Cortex of kidney (tissue), 1 donor: ENCODE measurements at places on chromosomes 13 and 19.

GRCh38 chr19:2717638-2718541 lies 3.3 kb downstream of the DIRAS1 start:
- no peak for DNase-seq

- no peak for DNase-seq
Measured at GRCh38 chr19:1707240-1707639, 46.1 kb upstream of the ONECUT3 start.

DNA sequence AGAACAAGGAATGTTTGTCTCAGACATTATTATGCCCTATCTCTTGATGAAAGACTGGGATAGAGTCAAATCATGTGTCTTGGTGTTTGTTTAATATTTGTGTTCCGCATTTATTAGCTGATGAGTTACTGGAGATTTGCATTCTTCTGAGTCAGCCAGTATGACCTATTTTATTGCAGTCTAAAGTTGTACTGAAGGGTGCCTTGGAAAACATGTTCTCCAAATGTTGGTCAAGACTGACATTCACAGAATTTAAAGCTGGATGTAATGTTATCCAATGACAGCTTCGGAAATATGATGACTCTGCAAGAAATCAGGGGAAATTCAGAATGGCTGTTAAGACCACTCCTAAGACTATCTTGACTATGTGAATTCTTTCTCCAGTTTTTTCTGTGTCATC lies 134.0 kb downstream of the KCNRG start:
- DNase-seq: no peak

DNA sequence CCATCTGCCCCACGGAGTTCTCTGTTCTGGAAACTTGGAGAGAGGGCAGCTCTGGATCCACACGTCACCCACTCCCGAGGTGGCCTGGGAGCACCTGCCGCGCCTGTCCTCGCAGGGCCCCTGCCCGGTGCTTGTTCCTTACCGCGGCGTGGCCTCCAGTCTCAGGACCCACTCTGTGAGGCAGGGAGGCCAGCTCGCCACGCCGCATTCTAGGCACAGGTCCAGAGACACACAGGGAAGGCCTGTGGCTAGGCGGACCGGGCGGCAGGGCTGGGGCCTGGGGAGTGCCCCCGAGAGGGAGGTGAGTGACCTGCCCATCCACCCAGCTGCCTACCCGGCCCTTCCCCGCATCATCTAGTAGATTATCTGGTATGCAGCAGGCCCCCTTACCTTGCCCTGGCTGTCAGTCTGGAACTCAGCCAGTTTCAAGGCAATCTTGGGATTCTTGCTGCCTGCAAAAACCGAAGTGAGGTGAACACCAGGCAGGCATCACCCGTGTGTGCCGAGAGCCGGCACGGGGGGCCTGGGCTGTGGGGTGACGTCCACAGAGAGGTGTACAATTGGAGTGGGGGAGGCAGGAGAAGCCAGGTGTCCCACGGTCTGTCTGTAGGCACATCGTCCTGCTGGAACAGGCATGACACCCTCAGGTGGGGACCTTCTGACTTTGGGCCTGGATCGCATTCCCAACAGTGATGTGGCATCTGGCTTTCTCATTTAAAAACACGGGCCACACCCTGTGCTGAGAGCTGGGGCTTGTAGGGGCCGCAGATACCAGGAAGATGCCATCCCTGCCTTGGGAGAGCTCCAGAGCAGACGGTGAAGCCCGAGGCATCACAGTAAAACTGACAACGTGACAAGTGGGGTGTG lies 23.6 kb downstream of the DPP9 start:
- no peak for DNase-seq

GRCh38 chr13:99959540-99960230 lies 11.9 kb downstream of the ZIC5 start:
- DNase-seq: no peak

- DNase-seq: no peak
Measured at GRCh38 chr13:73307481-73307880, 248.7 kb downstream of the KLF5 start.

GRCh38 chr13:44541601-44542000 lies 34.5 kb downstream of the TSC22D1 start:
- no peak for DNase-seq

GRCh38 chr19:3375221-3376090 lies 9.1 kb downstream of the NFIC start:
- DNase-seq: no peak

DNA sequence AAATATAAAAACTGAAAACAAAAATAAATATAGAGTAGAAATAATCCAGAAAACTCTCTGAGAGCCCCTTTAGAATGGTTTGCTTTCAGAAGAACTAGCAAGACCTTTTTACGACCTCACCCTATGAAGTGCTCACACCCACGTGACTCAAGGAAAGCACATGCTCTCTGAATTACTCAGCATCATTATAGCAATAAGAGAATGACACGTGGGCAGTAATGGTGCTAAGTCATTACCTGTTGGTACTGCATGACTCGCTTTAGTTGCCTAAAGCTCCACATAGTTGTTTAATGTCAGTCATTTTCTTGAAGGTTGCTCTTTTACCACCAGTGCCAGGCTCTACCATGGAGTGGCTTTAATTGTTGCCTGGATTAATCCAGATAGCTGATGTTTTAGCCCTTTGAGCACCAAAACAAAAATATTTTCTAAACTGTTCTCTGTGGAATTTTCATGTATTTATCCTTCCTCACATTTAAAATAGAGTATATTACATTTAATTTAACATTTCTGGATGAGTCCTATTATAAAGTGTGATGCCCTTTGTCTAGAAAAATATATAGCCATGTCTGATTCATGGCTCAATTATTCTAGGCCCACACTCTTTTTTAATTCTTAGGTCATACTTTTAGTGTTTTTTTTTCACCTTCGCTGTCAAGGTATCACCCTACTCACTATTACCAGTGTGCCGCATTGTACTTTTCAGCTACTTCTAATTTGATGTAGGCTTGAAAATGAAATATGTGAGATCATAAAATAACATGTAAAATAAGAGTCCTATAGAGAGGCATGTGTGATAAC lies 56.8 kb downstream of the THSD1 start:
- no peak for DNase-seq

- DNase-seq: no peak
Measured at GRCh38 chr13:94056362-94056990, 423.0 kb downstream of the DCT start.

- no peak for DNase-seq
Measured at GRCh38 chr13:39567569-39567968, 35.4 kb downstream of the LHFPL6 start.

GRCh38 chr19:34818270-34818669 lies 45.3 kb upstream of the ZNF599 start:
- no peak for DNase-seq

GRCh38 chr13:56134524-56134923 lies 1006.2 kb upstream of the PRR20A start:
- DNase-seq: no peak

DNA sequence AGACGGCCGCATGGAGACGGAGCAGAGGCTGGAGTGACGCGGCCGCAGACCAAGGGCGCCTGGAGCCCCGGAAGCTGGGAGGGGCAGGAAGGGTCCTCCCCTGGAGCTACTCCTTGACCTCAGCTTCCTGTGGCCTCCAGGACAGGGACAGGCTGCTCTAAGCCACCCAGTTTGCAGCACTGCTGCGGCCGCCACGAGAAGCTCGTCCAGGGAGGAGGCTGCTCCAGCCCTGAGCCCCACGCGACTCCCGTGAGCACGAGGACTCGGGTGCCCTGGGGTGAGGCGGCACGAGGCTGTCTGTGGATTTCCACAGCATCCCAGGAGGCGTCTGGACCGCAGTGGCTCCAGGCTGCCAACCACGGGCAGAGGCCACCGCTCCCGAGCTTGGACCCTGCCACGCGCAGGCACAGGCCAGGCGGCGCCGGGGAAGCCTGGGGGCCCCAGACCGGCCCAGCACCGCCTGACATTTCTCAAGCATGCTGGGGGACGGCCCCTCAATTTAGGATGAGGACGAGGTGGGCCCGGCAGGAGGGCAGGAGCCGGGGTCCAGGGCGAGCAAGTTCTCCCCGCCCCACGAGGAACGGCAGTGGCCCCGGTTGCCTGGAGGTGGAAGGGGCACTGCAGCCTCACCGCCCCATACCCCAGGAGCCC lies 10.7 kb downstream of the SBNO2 start:
- DNase-seq: no peak

DNA sequence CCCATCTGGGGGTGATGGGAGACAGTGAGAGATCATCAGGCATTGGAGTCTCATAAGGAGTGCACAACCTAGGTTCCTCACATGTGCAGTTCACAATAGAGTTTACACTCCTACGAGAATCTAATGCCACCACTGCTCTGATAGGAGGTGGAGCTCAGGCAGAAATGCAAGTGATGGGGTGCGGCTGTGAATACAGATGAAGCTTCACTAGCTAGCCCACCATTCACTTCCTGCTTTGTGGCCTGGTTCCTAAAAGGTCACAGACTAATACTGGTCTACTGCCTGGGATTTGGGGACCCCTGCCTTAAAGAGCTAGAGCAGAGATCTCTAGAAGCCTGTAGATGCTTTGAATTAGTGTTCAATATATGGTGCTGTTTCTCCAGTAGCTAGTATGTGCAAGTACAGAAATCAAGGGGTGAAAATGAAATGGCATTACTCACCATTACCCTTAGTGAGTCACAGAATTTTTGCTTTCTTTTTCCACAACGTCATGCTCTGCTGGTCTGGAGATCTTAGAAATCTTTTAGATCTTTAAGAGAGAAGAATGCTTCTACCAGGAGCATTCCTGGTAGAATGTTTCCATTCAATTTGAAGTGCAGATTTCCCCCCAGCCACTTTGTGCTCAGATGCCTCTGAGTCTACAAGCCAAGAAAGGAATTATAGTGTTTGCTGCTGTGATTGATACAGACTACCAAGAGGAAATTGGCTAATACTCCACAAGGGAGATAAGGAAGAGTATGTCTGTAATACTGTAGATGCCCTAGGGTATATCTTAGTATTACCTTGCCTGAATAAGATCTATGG lies 2301.2 kb downstream of the PCDH9 start:
- DNase-seq: no peak

- no peak for DNase-seq
Measured at GRCh38 chr13:90032841-90033493, 1314.5 kb upstream of the MIR17HG start.

DNA sequence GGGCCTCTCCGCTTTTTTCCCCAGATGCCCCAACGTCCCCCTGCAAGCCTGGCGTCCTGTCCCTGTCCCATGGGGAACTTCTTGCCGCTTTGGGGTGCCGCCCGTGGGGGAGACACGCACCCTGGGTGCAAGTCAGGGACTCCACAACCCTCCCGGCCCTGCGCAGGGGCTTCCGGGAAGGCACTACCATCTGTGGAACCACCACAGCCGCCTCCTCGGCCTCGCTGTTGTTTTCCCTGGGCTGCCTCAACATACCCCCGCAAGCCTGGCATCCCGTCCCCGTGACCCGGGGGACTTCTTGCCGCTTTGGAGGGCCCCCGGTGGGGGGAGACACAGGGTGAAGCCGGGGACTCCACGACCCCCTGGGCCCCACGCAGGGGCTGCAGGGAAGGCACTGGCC lies 238.4 kb downstream of the TUBA3C start:
- no peak for DNase-seq

DNA sequence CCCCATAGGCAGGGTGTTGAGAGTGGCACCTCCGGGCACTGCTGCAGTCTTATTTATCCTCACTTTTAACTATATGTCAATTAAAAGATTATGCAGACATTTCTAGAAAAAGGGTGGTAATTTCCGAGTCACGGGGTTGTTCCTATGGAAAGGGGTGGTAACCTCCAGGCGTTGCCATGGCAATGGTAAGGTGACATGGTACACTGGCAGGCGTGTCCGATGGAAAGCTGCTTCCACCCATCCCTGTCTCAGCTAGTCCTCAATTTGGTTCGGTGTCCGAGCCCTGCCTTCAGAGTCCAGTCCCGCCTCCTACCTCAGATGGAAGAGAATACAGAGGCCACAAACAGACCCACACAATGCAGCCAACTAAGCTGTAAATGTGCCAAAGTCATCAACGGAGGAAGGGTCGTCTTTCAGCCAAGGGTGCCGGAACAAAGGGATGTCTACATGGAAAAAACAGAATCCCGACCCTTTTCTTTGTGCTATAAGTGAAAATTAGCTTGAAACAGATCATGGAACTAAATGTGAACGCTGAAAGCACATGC lies 72.6 kb upstream of the C13orf46 start:
- no peak for DNase-seq

DNA sequence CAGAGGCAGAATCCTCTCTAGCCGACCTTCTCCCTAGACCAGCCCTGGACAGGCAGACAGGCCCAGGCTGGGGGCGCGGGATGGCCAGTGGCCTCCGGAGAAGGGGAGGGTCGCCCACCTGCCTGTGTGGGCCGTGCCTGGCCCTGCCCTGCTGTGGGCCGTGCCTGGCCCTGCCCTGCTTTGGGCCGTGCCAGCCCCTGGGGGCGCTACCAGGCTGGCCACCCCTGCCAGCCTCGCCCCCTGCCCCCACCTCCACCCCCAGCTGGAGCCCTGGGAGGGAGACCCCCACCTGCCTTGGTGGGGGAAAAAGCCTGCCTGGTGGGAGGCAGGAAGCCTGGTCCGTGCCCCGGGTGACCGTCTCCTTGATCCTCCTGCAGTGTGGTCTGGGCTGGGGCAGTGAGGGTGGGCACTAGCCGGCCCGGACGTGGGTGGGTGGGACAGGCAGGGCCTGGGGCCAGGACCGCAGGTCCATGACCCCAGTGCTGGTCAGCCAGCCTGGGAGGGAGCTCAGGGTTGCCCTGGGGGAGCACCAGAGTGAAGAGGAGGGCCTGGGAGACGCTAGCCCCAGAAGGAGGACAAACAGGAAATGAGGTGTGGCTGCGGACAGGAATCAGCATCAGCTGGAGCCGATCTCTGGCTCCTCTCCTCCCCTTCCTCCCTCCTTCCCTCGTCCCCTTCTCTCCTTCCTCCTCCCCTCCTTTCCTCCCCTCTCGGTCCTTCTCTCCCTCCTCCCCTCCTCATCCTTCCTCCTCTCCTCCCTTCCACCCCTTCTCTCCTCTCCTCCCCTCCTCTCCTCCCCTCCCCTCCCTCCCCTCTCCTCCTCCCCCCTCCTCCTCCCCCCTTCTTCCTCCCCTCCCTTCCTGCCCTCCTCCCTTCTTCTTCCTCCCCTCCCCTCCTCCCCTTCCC lies 5.1 kb upstream of the MKNK2 start:
- DNase-seq: no peak

DNA sequence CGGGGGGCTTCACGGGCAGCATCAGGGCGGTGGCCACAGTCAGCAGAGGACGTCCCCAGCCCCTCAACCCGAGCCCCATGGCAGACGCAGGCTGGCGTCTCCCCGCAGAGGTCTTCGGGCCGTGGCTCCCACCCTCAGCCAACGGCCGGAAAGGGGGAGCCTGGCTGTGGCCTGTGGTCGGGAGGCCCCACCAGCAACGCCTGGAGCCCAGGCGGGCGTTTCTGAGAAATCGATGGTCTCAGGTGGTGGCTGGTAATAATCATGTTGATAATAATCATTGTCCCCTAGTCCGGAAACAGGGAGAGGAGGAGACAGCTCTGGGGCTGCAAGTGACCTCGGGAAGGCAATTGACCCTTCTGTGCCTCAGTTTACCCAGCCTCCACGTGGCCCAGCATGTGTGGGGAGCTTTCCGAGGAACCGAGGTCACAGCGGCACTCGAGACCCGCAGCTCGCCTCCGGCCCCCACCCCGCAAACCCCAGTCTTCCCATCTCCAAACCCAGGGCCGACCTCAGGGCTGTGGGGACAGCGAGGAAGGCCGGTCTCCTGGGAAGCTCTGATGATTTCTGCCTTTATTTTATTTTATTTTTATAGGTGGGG lies at the start of gene PRSS57:
Gene PRSS57, minus strand, starts transcription at position 101 of the 598 bp plus-strand sequence. Its CDS starts 22 bp downstream, at position 79.
- DNase-seq: no peak
